Activated T-helper 2 cell treated with anti-CD3 and anti-CD28 coated beads, Interferon-gamma antibody, Interleukin-2, Interleukin-4, amounts not matched to agents 10 μg/mL and 5 μg/mL and 100 μg/mL, durations not matched to agents 14 hours and 24 hours and 36 hours (primary cell): ENCODE measurements at places on chromosomes 4 and X.

DNA sequence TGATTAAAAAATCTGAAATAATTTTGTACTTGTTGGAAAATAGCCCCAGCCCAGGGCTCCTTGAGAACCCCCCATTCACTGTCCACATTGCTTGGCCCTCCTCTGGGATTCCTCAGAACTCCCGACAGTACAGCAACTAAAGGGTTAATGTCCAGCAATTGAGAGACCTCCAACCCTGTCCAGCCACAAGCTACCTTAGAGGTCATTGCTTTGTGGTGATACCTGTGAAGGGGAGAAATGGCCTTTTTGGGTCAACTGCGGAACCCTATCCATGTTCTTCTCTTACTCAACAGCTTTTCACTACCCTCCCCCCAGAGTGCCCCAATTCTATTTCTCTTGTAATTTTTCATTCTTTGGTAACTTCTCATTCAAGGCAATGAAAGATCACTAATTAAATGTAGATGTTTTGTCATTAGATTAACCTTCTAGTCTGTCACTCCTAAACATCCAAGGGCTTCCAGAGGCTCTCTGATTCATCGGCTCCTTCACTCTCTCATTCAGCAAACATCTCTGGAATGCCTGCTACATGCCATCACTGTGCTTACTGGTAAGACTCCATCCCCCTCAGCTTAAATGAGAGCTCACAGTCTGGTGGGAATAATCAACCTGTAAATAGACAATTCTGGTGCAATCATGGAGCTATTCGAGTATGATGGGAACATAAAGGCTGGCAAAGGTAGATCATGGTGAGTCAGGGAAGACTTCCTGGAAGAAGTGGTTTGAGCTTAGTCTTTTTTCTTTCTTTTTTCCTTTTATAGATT is 241.4 kb upstream of the PGRMC2 start:
- peaks cover 8% of the 10 kb centered on the region for H3K27me3 ChIP-seq
- DNase-seq: no peak
- peaks cover 6% of the 10 kb centered on the region for H3K4me1 ChIP-seq
- no peak overlapping the region for H3K27ac ChIP-seq

DNA sequence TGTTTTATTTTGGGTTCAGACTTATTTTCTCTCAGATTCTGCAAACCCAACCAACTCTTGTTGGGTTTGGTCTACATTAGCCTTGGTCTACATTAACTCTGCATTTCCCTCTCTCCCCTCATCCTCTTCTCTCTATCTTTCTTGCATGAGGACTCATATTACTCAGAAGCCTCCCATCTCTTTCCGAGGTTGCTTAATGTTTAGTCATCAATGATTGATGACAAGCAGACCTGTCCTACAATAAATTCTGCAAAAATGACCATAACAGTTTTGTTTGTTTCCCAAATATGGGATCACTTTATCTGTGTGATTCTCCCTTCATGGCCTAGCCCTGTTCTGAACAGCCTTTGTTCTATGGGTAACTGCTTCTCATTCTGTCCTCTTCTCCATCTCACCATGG is 75.2 kb downstream of the GABRB1 start:
- no peaks in the 10 kb centered on the region for H3K36me3 ChIP-seq
- H3K4me3 ChIP-seq: no peak overlapping the region
- H3K27ac ChIP-seq: no peak overlapping the region

GRCh38 chr4:52914051-52914605 is 52.0 kb downstream of the RASL11B start:
- no peak for DNase-seq
- H3K36me3 ChIP-seq: no peaks in the 10 kb centered on the region
- no peak overlapping the region for H3K27ac ChIP-seq
- H3K4me3 ChIP-seq: no peak overlapping the region
- H3K4me1 ChIP-seq: peaks cover 2% of the 10 kb centered on the region

DNA sequence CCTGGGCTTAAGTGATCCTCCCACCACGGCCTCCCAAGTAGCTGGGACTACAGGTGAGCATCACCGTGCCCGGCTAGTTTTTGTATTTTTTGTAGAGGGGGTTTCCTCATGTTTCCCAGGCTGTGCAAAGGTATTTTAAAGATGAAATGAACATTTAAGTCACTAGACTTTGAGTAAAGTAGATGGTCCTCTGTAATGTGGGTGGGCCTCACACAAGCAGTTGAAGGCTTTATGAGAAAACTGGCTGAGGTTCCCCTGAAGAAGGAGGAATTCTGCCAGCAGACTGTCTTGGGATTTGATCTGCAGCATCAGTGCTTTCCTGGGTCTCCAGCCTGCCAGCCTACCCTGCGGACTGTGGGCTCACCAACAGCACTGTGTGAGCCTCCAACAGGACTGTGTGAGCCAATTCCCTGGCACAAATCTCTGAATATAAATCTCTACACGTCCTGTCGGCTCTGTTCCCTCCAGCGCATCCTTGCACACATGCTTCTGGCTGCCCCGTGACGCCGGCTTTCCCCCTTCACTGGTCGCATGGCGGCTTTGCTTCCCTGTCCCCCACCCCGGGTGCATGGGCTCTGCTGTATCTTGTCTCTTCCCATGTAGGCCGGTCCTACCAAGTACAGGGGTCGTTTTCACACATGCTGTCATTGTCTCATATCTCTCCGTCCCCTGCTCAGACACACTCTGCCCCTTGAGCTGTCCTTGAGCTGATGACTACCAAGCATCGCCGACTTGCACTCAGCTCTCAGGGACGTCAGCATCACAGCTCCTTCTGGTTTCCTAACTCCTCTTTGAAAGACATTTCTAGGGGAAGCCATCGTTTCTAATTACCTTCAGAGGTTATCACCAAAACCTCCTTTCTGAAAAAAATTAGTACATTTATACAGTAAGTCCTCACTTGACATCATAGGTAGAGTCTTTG is 46.4 kb downstream of the RWDD4 start:
- H3K27ac ChIP-seq: no peak overlapping the region
- DNase-seq: no peak
- H3K4me3 ChIP-seq: no peak overlapping the region
- H3K27me3 ChIP-seq: peaks cover 6% of the 10 kb centered on the region

- no peak for DNase-seq
- no peak overlapping the region for H3K27ac ChIP-seq
- H3K4me1 ChIP-seq: no peaks in the 10 kb centered on the region
- H3K4me3 ChIP-seq: no peak overlapping the region
These were observed 694.5 kb upstream of the SLIT2 start for GRCh38 chr4:19557161-19557560.

DNA sequence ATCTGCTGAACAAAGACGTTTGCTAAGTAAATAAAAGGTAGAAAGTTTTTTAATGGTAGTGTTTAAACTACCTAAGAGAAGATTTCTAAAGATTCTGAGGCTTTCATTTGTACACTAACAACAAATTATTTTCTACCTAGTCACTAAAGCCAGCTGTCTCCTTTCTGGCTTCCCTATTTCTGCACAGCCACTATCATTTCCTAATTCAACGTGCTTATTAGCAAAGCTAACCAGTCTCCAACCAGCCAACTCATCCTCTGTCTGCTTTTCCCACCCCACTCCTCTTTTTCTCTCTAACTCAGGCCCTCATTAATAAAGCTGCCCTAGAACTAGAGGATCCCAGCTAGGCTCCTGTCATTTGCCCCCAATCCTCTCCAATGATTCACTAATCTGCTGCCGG is 118.2 kb downstream of the ZNF827 start:
- H3K27me3 ChIP-seq: no peaks in the 10 kb centered on the region
- H3K4me3 ChIP-seq: no peak overlapping the region
- no peak overlapping the region for H3K27ac ChIP-seq
- peaks cover 47% of the 10 kb centered on the region for H3K4me1 ChIP-seq
- peaks cover 91% of the 10 kb centered on the region for H3K36me3 ChIP-seq
- DNase-seq: no peak

- no peak overlapping the region for H3K4me3 ChIP-seq
- no peaks in the 10 kb centered on the region for H3K4me1 ChIP-seq
- H3K36me3 ChIP-seq: no peaks in the 10 kb centered on the region
- no peak overlapping the region for H3K27ac ChIP-seq
- H3K27me3 ChIP-seq: peaks cover 18% of the 10 kb centered on the region
- no peak for DNase-seq
These were observed 8.7 kb upstream of the TBC1D9 start for GRCh38 chr4:140764785-140765392.

GRCh38 chrX:115047181-115047580 is 29.8 kb upstream of the IL13RA2 start:
- H3K36me3 ChIP-seq: no peaks in the 10 kb centered on the region

GRCh38 chr4:112766422-112766821 is 129.5 kb downstream of the LARP7 start:
- DNase-seq: no peak
- no peaks in the 10 kb centered on the region for H3K4me1 ChIP-seq
- no peak overlapping the region for H3K4me3 ChIP-seq

- no peaks in the 10 kb centered on the region for H3K4me1 ChIP-seq
- no peak overlapping the region for H3K27ac ChIP-seq
- no peaks in the 10 kb centered on the region for H3K36me3 ChIP-seq
- H3K27me3 ChIP-seq: no peaks in the 10 kb centered on the region
- no peak overlapping the region for H3K4me3 ChIP-seq
These were observed 44.5 kb downstream of the MAGEB16 start for GRCh38 chrX:35842674-35843073.

GRCh38 chr4:79476196-79476595 is 68.2 kb upstream of the GK2 start:
- no peak for DNase-seq
- no peaks in the 10 kb centered on the region for H3K4me1 ChIP-seq
- H3K27me3 ChIP-seq: no peaks in the 10 kb centered on the region

DNA sequence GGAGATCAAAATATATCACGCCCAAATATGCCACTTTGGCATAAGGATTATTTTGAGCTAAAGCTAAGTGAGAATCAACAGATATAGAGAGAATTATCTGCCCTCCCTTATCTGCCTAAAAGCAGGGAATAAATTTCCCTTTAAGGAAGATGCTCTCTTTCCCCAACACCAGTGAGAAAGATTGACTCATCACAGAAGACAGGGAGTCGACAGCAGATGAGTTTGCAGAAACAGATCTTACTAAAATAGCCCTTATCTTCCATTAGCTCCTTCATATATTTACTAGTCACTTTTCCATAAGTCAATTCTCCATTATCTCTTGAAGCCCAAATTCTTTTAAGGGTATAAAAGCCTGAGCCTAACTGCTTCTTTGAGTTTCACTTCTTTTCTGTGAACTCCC is 156.6 kb downstream of the CAMK2D start:
- peaks cover 30% of the 10 kb centered on the region for H3K4me1 ChIP-seq
- H3K4me3 ChIP-seq: no peak overlapping the region
- H3K27me3 ChIP-seq: no peaks in the 10 kb centered on the region
- no peak for DNase-seq

DNA sequence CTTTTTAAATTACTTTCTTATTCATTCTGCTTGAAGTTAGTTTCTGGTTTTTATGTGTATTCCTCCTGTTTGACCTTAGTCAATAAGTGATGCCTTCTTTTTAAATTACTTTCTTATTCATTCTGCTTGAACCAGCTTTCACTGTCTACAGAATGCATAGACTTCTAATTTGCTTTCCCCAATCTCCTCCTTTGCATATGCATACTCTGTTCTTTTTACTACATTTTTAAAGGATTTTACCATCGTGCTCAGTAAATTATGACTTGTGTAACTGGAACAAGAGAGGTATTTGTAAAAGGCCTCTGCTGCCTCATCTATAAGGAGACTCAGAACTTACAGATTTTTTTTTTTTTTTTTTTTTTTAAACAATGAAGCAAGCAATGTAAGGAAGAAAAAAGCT is 228.7 kb downstream of the PPP3CA start:
- DNase-seq: no peak
- H3K27me3 ChIP-seq: no peaks in the 10 kb centered on the region
- peaks cover 4% of the 10 kb centered on the region for H3K4me1 ChIP-seq
- no peak overlapping the region for H3K4me3 ChIP-seq
- no peak overlapping the region for H3K27ac ChIP-seq
- H3K36me3 ChIP-seq: no peaks in the 10 kb centered on the region

DNA sequence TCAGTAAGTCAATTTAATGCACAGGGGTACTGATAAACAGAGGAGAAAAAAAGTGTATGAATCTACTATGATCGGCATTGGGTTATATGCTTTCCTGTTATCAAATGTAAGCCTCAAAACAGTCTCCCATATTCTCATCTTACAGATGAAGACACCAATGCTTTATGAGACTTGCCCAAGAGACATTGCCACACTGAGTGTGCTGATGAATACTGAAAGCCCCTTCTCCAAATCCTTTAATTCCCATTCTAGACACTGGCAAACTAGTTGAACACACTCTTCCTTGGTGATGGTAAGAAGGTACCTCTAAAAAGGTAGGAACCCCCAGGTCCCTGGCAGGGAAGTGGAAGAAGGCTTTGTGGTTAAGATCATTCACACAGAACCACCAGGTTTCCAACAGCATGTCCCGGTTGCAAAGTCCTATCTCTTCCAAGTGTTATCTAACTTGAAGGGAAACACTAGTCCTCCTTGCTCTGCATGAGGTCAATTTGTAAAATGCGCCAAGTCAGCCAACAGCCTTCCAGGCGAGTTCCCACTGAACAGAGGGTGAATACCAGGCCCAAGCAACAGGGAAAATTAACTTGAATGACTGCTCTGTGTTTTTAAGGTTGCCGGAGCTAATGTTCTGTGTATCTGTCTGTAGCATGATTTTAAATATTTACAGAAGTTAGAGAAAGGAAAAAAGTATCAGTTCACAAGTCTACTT is 5.1 kb downstream of the SETD7 start:
- H3K36me3 ChIP-seq: peaks cover 7% of the 10 kb centered on the region
- H3K4me1 ChIP-seq: peaks cover 22% of the 10 kb centered on the region
- DNase-seq: no peak
- H3K4me3 ChIP-seq: no peak overlapping the region

DNA sequence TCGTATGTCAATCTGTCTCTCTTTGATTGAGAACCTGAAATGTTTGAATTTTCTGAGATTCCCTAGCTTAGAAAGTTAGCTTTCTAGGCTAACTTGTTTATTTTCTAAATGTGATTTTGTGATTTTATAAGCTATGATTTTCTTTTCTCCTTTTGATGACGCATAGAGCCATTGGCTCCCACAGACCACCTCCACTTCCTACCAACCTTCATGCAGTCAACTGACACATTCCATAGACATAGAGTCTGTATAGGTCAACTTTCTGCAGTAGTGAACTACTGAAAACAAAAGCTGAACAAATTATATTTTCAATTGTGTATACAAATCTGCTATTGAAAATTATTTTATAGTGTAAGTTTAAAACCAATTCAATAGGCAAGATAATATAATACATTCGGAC is 2.8 kb upstream of the SULT1B1 start:
- peaks cover 30% of the 10 kb centered on the region for H3K4me1 ChIP-seq
- no peak for DNase-seq
- no peak overlapping the region for H3K4me3 ChIP-seq
- H3K27me3 ChIP-seq: peaks cover 2% of the 10 kb centered on the region
- no peaks in the 10 kb centered on the region for H3K36me3 ChIP-seq

GRCh38 chrX:9966775-9967408 is at the start of gene CLDN34:
CLDN34 (plus strand) TSS chrX:9967358; CDS start chrX:9967358, 0 bp downstream.
- DNase-seq: no peak
- H3K27me3 ChIP-seq: no peaks in the 10 kb centered on the region
- H3K4me3 ChIP-seq: no peak within 1 kb of the TSS
